NT2/D1 (cell line): ENCODE measurements at places on chromosomes 13 and 19.

GRCh38 chr13:44074611-44075010 is 194.9 kb downstream of the LACC1 start:
- DNase-seq, result no peak

- DNase-seq, result no peak
Measured at GRCh38 chr13:106118050-106118449, 417.4 kb downstream of the EFNB2 start.

GRCh38 chr13:74768521-74769085 is 634.4 kb upstream of the KLF12 start:
- DNase-seq, result no peak

DNA sequence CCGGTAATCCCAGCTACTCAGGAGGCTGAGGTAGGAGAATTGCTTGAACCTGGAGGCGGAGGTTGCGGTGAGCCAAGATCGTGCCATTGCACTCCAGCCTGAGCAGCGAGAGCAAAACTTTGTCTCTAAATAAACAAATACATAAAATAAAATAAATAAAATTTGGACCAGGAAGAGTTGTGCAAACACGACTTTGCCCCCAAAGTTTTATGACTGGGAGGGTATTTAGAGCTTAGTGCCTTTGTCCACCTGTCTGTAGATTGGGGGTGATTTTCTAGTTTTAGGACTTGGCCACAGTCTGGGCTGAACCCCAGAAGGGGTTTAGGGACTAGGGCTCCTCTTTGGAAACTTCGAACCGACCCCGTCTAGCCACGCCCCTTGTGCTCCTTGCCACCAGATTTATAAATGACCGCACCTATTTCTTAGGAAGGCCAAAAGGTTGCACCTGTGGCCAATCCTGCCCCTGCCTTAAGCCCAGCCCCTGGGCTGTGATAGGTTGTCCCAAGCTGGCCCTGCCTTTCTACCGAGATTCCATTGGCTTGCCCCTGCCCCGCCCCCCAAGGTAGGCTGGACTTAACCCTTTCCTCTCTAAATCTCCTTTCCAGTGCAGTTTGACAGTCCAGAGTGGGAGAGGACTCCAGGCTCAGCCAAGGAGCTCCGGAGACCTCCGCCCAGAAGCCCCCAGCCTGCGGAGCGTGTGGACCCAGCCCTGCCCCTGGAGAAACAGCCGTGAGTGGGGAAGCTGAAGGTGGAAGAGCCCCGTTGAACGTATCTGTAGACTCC is 5.3 kb downstream of the SHD start:
- no peak for DNase-seq

DNA sequence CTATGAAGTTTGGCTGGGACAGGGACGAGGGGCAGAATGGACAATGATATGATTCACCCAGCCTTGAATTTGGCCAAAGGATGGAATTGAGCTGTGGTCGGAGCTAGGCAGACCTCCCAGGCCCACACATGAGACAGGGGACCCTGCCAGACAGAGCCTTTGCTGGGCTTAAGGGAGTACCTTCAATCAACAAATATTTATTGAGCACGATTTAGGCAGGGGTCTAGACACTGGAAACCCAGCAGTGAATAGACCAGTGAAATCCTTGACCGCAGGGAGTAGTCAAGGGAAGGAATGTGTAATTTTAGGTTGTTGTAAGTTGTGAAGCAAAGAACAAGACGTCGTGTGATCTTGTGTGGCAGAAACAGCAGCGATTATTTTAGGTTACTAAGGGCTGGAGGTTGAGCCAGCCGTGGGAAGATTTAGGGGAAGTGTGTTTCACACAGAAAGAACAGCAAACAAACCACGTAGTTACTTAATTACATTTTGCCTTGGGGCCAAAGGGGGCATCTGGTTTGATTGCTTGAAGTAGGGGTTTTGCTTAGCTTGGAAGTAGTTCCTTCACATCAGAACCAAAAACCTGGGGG is 16.9 kb upstream of the AP1M2 start:
- no peak for DNase-seq

DNA sequence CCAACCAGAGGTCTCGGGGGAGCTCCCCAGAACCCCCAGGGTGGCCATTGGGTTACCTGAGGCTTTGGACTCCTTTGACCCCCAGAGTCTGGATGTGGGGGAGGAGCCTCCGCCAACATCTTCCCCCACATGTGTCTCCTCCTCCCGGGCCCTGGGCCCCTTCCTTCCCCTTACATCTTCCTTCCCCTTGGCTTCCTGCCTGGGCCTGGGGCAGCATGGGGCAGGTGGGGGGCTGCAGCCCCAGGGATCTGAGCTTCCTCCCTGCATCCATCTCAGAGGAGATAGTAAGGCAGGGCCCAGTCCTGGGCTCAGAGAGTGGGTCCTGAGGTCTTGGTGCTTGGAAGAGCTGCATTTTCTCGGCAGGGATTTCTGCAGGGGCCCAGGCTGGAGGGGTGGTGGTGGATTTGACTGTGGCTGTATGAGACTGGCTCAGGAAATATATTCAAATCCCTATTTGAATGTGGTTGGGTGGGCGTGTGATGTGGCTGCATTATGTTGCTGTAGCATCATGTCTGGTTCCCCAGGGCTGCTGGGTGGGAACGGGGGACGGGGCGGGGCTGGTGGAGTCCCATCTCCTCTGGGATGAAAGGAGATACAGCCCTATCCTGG is 919 bp downstream of the VAV1 start:
- no peak for DNase-seq

GRCh38 chr13:27006519-27007161 is 165.0 kb downstream of the USP12 start:
- no peak for DNase-seq

- no peak for DNase-seq
Measured at GRCh38 chr13:99989276-99990125, 7.9 kb downstream of the ZIC2 start.

DNA sequence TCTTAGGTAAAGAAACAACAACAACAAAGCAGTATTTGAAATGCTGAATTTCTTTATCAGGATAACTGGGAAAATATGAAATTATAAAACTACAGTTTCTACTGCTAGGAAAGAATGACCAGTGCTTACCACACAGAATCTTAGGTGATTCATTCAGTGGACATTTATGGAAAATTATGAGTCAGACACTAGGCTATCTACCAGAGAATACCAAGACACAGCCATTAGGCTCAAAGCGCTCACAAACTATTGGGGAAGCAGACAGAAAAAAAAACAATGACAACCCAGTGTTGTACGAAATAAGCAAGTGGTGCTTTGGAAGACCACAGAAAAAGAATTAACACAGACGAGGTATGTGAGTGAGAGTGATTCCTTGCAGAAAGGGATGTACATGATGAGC is 1019.5 kb downstream of the PCDH9 start:
- no peak for DNase-seq

DNA sequence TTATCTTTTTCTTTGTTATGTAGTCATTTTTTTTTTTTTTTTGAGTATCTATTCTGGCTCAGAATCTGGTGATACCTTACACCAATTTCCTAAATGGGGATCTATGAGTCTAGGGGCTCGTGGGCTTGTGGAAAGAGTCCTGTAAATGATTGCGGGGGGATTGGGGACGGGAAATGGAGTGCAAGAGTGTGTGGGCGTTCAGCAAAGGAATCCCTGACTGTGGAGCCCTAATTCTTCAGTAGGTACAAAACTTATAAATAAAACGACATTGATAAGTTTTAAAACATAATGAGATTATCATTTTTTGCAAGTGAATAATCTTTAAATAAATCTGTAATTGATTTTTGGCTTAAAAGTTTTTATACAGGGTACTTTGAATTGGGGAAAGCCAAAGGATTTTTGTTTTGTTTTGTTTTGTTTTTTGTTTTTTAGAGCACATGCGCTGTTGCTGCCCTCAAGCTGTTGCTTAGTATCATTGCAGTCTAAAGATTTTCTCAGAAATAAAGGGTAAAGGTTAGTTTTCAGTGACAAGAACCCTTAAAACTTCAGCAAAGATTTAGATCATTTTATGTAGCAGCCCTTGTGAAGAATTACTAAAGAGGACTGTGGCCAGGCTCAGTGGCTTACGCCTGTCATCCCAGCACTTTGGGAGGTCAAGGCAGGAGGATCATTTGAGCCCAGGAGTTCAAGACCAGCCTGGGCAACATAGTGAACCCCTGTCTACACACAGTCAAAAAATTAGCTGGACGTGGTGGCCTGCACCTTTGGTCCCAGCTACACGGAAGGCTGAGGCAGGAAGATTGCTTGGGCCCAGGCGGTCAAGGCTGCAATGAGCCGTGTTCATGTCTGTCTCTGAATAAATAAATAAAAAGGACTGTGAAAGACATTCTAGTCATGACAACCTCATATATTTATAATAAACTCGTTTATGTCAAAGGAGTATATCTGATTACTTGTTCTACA is 1.7 kb downstream of the ERCC5 start:
- DNase-seq, result no peak

DNA sequence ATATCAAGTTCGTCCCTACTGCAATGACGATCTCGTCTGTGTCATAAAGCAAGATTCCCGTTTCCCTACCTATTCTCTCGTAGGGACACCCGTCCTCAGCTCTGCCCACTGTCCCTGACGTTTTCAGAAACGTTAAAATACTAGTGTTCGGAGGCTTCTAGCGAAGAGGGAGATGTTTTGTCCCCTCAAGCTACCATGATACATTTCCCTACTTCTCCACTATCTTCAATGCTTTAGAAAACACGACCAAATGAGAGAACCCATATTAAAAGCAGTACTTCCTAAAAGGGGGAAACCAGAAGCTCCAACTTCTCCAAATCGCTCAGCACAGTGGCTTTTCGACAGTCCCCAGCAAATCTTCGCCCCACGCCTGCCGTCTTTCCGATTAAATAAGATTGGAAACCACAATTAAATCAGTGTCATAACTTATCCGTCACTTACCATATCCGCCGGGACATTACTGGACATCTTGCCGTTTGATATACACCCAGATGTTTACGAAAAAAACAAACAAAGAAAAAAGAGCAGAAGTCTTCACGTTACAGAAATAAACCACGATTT is 1.3 kb downstream of the UBL3 start:
- DNase-seq, result no peak

- DNase-seq, result peak; percentile 64
Measured at GRCh38 chr13:113562085-113562749, 22.3 kb upstream of the TFDP1 start.

DNA sequence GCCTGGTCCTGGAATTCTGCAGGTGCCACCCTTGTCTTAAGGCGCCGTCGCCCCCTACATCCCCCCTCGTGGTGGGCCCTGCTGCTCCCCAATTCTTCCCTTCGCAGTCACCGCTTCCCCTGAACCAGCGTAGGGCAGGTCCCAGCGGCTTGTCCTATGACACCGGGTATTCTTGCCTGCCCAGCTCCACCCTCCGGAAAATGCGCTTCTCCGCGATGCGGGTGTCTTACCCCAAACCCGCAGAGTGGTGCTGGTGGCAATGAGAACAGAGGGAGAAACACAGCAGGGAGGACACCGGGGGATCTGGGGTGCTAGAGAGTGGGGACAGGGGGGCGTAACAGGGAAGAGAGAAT is 9.0 kb downstream of the ZNF808 start:
- DNase-seq, result no peak

GRCh38 chr19:45507872-45508416 is 665 bp downstream of the VASP start:
- DNase-seq, result no peak

DNA sequence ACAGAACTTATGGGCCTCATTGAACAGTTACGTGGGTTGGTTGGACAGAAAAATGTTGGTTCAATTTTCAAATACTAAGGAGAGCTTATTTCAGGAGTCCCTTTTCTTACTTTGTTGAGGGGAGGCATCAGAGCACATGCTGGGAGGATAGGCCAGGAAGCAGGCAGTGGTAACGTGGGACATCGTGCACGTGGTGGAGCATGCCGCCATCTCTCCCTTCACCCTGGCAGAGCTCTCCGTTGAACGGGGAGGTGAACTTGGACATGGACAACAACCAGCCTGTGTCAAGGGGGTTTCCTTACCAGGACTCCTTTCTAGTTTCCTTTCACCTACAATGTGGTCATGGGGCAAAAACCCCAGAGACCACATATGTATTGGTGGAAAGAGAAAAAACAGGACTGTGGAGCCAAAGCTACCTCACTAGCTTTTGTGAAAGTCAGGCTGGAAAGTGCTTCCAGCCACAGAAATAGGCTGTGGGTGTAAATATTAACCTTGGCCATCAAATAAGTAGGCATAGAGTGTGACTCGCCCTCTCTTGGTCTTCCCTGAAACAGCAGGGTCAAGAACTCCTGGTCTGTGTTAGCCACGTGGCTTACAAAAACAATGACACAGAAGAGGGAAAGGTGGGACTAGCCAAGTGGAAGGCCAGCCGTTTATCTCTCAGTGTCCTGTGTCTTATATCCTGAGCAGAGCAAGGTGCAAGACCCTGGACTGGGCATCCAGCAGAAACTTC is 14.4 kb downstream of the MICOS13 start:
- no peak for DNase-seq

- no peak for DNase-seq
Measured at GRCh38 chr13:42255886-42256285, 16.1 kb upstream of the AKAP11 start.

GRCh38 chr19:14093117-14093823 is 2.7 kb upstream of the SAMD1 start:
- DNase-seq, result no peak
